ENCODE measurements at places on chromosomes 2 and 18.

GRCh38 chr2:13558368-13558767 is 841.6 kb downstream of the TRIB2 start:
- DNase-seq = no peak

- no peak for DNase-seq
Observed at GRCh38 chr2:62727259-62727867, 21.9 kb downstream of the EHBP1 start.

- DNase-seq = no peak
Observed at GRCh38 chr18:60060026-60060425, 160.2 kb downstream of the PMAIP1 start.

DNA sequence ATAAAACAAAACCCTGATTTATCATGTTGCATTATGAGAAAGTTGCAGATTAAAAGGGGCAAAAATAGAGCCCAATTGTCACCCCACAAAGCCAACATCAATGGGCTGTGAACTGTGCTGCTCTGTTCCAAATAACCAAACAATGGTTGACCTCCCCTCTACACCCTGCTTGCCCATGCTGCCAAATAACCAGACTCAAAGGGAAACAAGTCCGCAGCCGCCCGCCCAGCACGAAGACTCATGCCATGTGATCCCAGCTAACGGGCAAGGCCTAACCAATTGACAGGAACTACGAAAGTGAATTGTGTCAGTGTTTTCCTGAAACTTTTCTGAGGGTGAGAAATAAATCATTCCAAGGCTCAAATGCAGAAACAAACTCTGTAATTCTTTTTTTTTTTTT is 97.9 kb upstream of the RIOK3 start:
- DNase-seq = no peak

DNA sequence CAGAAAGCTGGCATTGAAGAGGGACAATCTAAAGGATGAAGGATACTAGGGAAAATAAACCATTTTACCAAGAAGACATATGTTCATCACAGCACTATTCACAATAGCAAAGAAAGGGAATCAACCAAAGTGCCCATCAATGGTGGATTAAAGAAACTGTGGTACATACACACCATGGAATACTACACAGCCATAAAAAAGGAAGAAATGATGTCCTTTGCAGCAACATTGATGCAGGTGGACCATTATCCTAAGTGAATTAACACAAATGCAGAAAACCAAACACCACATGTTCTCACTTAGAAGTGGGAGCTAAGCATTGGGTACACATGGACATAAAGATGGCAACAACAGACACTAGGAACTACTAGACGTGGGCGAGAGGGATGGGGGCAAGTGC is 7.2 kb upstream of the MFF start:
- DNase-seq = no peak

Measured in DMS79 (cell line).